ENCODE measurements at places on chromosomes 6 and 20. TPM values are rescaled to one million over a fixed set of nuclear protein-coding genes. Genes with fewer than 3 reads are reported as not detected.
A peak's percentile ranks its signal among the peaks of the same experiment; 100 is the strongest.

AVP gene
- total RNA-seq: not detected

PDE10A gene
- 3.9 TPM for total RNA-seq

PHACTR1 gene
- 6.0 TPM for total RNA-seq

DTNBP1 gene
- 3.3 TPM for total RNA-seq

DCBLD1 gene
- 10.6 TPM for total RNA-seq

SLC44A4 gene
- 7.3 TPM for total RNA-seq

NKX2-2 gene
- total RNA-seq: 3.1 TPM

SLC13A3 gene
- total RNA-seq: 6.3 TPM

DNA sequence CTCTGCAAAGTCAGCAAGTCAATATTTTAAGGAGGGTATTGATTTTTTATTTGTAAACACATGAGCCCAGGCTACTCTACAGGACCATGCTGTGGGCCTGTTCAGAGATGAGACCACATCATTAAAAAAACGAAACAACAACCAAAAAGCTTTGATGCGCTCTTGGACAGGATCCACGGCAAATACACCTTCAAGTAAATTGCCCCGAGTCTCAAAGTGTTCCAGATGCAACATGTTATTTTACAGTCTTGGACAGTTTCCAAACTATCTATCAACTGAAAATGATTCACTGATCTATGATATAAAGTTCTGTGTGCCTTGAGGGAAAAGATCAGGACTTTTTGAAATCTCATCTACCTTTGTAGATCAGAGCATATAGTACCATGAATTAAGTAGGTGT is 25.8 kb upstream of the CARMIL1 start:
- no peak for DNase-seq
- no peaks in the 10 kb centered on the region for H3K4me1 ChIP-seq
- H3K36me3 ChIP-seq: no peaks in the 10 kb centered on the region
- no peaks in the 10 kb centered on the region for H3K27me3 ChIP-seq

DNA sequence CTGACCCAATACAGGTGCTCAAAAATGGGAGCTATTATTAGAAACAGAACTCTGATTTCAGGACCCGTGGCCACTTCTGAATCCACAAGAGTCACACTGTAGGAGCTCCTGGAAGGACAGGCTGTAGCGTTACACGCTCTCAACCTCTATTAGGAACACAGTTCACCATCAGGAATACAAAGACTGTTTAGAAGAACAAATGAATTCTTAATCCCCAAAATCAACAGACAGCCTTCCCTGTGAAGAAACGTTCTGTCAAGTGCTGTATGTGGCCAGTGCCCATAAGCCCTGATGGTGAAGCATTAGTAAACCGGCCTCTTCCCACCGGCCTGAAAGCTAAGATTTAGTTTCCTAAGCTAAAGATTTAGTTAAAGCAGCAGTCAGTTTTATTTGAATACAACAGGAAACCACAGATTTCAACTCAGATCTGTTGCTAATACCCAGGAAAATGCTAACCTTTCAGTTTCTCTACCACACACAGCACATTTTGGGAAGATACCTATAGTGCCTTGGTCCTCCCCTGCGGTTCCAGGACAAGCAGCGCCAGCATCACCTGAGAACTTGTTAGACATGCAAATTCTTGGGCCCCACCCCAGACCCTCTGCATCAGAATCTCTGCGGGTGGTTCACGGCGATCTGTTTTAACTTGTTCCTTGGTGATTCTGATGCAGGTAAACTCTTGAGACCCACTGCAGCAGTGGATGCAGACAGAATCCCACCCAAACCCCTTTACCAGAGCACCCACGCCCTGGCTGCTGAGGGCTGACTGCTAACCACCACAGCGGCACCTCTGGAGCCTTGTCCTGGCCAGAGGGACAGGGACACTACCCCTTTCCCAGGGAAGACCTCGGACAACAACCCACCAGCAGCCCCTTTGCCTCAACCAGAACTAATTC is 33.4 kb downstream of the MTRES1 start:
- no peak for DNase-seq
- no peaks in the 10 kb centered on the region for H3K36me3 ChIP-seq
- H3K27ac ChIP-seq: no peak overlapping the region
- no peak overlapping the region for H3K4me3 ChIP-seq
- peaks cover 11% of the 10 kb centered on the region for H3K4me1 ChIP-seq

GRCh38 chr20:46920114-46920513 is 25.5 kb downstream of the EYA2 start:
- no peak overlapping the region for H3K4me3 ChIP-seq
- no peak for DNase-seq
- no peaks in the 10 kb centered on the region for H3K27me3 ChIP-seq
- H3K27ac ChIP-seq: no peak overlapping the region
- peaks cover 6% of the 10 kb centered on the region for H3K4me1 ChIP-seq

DNA sequence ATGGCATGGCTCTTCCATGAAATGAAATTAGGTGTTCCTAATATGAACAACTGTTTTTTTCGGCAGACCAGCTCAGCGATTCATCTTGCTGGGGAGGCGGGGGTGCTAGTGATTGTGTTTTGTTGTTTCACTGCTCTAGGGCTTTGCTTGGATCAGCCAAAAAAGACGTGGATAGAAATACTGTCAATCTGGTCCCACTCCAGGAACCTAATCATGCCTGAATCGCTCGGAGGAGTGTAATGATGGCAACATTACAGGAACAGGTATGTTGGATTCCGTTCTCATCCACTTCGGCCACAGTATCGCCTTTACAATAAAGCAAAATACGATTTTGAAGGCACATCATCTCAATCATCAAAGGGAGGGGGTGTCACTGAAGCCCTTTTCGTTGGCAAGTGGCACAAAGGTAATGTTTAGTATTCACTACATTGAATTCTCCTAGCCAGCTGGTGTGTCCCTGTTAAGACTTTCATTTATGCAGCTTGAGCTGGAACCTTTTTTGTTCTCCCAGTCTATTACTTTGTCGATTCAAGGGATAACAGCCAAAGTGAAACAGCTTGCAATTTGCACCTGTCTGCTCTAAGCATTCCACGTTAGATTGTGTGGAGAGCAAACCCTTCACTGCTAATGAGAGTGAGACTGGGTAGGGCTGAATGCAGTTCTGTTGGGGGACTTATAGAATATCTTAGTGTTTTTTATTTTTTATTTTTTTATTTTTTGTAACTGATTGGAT is 477.7 kb downstream of the TFAP2A start:
- no peak overlapping the region for H3K27ac ChIP-seq
- H3K4me3 ChIP-seq: no peak overlapping the region
- DNase-seq: no peak
- H3K36me3 ChIP-seq: no peaks in the 10 kb centered on the region
- H3K4me1 ChIP-seq: no peaks in the 10 kb centered on the region

DNA sequence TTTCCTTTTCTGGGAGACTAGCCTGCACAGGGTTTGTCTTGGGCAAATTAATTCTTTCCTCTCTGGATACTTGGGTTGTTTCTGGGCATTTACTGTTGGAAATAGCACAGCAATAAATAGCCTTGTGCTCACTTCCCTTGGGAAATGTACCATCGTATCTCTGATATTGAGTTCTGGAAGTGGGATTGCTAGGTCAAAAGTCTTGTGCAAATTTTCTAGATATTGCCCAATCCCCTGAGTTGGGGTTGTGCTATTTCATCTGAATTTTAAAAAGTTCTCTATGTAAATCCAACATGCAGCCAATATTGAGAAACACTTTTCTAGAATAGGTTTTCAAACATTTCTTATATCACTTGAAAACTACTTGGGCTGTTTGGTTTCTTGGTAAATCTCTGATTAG is 64.0 kb upstream of the ELOVL5 start:
- no peak overlapping the region for H3K27ac ChIP-seq
- no peak overlapping the region for H3K4me3 ChIP-seq
- peaks cover 8% of the 10 kb centered on the region for H3K4me1 ChIP-seq
- DNase-seq: no peak

DNA sequence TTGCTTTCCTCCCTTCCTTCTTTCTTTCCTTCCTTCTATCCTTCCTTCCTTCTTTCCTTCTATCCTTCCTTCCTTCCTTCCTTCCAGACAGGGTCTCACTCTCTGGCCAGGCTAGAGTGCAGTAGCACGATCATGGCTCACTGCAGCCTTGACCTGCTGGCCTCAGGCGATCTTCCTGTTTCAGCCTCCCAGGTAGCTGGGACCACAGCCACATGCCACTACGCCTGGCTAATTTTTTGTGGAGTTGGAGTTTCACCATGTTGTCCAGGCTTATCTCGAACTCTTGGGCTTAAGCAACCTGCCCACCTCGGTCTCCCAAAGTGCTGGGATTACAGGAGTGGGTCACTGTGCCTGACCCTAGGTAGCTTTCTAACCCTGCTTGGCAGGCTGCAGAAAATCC is 12.2 kb upstream of the SEC63 start:
- DNase-seq: no peak
- H3K27me3 ChIP-seq: no peaks in the 10 kb centered on the region
- H3K27ac ChIP-seq: no peak overlapping the region
- peaks cover 14% of the 10 kb centered on the region for H3K4me1 ChIP-seq

GRCh38 chr20:19625426-19625825 is 132.6 kb upstream of the RIN2 start:
- H3K4me1 ChIP-seq: peaks cover 2% of the 10 kb centered on the region
- no peaks in the 10 kb centered on the region for H3K27me3 ChIP-seq
- H3K27ac ChIP-seq: no peak overlapping the region
- H3K4me3 ChIP-seq: no peak overlapping the region
- H3K36me3 ChIP-seq: no peaks in the 10 kb centered on the region

GRCh38 chr6:55652429-55652828 is 73.4 kb upstream of the HMGCLL1 start:
- H3K4me1 ChIP-seq: no peaks in the 10 kb centered on the region
- H3K4me3 ChIP-seq: no peak overlapping the region
- no peaks in the 10 kb centered on the region for H3K27me3 ChIP-seq
- no peak overlapping the region for H3K27ac ChIP-seq

GRCh38 chr20:50213531-50214106 is 23.0 kb downstream of the CEBPB start:
- H3K27me3 ChIP-seq: no peaks in the 10 kb centered on the region
- no peak for DNase-seq
- H3K4me1 ChIP-seq: peaks cover 42% of the 10 kb centered on the region
- H3K4me3 ChIP-seq: no peak overlapping the region

DNA sequence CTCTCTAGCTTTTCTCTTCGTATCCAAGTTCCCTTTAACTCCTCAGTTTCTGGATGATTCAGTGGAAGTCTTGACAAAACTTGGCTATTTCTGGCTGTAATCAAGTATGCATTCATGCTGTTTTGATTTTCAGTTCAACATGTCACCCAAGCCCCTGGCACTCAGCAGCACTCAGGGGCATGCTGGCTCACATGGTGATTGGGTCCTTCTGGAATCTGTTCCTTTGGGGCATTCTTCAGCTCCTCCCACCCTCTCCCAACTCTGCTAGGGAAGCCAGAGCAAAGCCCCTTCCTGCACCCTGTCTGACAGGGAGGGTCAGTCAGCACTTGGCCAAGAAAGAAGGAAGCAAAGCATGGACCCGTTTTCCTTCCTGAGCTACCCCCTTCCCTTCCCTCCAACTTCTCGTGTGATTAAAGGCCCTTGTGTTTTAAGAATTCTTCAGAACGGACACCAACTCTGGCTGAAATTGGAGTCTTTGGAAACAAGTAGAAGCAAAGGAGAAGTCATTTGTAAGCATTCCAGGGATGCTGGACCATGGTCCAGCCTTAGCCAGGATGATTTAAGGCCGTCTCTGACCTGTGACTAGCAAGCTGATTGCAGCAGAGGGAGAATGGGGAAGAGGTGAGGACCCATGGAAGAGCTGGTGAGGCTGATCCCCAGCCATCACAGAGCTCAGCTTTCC is 7.1 kb downstream of the PLEKHG1 start:
- H3K4me3 ChIP-seq: no peak overlapping the region
- H3K27me3 ChIP-seq: no peaks in the 10 kb centered on the region
- no peaks in the 10 kb centered on the region for H3K4me1 ChIP-seq
- no peak overlapping the region for H3K27ac ChIP-seq
- no peak for DNase-seq

DNA sequence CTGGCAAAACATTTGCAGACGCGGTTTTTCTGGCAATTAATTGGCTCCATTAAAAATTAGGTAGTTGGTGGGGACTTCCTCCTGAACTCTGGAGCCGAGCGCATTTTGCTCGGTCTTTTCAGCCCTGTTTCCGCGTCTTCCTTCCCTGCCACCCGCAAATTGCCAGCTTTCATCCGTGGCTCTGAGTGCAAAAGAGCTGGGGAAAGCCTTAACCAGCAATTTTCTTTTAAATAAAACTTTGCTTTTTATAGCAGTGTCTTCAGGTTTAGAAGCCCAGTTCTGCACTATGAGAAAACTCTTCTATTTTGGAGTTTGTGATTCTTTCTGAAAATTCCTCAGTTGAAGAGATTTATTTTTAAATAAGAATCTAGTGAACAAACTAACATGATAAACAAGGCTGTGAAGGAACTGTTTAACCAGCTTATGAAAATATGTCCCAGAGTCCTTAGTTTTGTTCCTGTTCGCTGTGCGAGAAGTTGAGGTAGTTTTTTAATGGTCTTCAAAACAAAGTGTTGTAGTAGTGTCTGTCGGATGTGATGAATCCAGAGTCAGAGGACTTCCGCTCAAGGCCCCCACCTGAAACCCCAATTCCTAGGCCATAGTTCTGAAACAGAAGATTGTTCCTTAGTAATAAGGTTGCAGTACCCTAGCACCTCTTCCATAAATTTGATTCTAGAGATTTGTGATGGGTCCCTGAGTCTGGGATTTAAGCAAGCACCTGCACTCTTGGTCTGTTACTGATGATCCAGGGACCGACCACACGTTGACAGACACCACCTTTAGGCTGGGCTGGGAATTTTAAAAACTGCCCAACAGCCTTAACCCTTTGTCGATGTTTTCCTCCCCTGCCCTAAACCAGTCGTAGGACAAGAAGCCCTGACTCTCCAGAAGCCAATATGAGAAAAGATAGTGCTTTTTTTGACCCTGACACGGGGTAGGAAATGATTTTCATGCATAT is 950 bp downstream of the KCTD20 start:
- H3K4me3 ChIP-seq: peak overlapping the region; percentile 83
- peaks cover 34% of the 10 kb centered on the region for H3K4me1 ChIP-seq
- H3K27me3 ChIP-seq: no peaks in the 10 kb centered on the region
- no peak for DNase-seq
- no peaks in the 10 kb centered on the region for H3K36me3 ChIP-seq
- H3K27ac ChIP-seq: peak overlapping the region; percentile 98

GRCh38 chr20:13125486-13125885 is 95.6 kb upstream of the ISM1 start:
- H3K4me1 ChIP-seq: no peaks in the 10 kb centered on the region
- H3K36me3 ChIP-seq: no peaks in the 10 kb centered on the region
- no peaks in the 10 kb centered on the region for H3K27me3 ChIP-seq
- no peak overlapping the region for H3K4me3 ChIP-seq
- H3K27ac ChIP-seq: no peak overlapping the region

DNA sequence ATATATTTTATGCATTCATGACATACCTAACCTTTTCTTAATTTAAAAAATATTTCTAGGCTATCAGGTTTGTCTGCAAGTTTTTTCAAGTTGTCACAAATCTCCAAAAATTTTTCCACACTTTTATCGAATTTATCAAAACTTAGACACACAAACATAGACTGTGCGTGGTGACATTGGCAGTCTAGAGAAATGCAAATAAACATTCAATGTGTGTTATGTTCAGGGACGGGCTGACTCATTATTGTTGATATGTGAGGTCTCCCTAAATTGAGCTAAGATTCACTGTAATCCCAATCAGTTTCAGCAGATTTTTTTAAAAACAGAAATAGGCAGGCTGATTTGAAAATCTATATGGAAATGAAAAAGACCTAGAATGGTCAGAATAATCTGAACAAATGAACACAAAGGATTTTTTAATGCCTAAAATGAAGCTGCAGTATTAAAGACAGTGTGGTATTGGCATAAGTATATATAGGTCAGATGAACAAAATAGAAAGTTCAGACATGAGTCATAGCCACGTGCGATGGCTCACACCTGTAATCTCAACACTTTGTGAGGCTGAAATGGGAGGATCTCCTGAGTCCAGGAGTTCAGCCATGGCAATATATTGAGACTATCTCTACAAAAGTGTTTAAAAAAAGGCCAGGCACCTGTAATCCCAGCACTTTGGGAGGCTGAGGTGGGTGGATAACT is 19.2 kb downstream of the BLTP3A start:
- peak overlapping the region; percentile 50 for H3K27ac ChIP-seq
- H3K4me1 ChIP-seq: peaks cover 55% of the 10 kb centered on the region
- DNase-seq: peak; percentile 53
- no peaks in the 10 kb centered on the region for H3K27me3 ChIP-seq
- no peaks in the 10 kb centered on the region for H3K36me3 ChIP-seq

All from body of pancreas (tissue), 4 donors.